Stimulated activated CD8-positive, alpha-beta memory T cell treated with anti-CD3 and anti-CD28 coated beads, Interleukin-7, amount 100 ng/mL, for 1 hour (primary cell): ENCODE measurements at places on chromosomes 16 and 17.
A peak's percentile ranks its signal among the peaks of the same experiment; 100 is the strongest.

GRCh38 chr17:58414596-58414997 is 2.7 kb downstream of the RNF43 start:
- DNase-seq: no peak

- no peak for DNase-seq
These were observed 75.8 kb upstream of the CBX4 start for GRCh38 chr17:79914813-79915740.

GRCh38 chr16:79595931-79596450 is 4.5 kb downstream of the MAF start:
- no peak for DNase-seq

GRCh38 chr17:78329263-78330059 is 30.4 kb downstream of the SOCS3 start:
- no peak for DNase-seq

- DNase-seq: no peak
These were observed 18.6 kb downstream of the AP2B1 start for GRCh38 chr17:35605678-35606077.

- no peak for DNase-seq
These were observed 7.3 kb downstream of the MILR1 start for GRCh38 chr17:64455993-64456885.

- no peak for DNase-seq
These were observed 18.2 kb downstream of the RAI1 start for GRCh38 chr17:17699491-17699890.

- DNase-seq: no peak
These were observed 2.8 kb upstream of the MMP15 start for GRCh38 chr16:58022601-58023371.

DNA sequence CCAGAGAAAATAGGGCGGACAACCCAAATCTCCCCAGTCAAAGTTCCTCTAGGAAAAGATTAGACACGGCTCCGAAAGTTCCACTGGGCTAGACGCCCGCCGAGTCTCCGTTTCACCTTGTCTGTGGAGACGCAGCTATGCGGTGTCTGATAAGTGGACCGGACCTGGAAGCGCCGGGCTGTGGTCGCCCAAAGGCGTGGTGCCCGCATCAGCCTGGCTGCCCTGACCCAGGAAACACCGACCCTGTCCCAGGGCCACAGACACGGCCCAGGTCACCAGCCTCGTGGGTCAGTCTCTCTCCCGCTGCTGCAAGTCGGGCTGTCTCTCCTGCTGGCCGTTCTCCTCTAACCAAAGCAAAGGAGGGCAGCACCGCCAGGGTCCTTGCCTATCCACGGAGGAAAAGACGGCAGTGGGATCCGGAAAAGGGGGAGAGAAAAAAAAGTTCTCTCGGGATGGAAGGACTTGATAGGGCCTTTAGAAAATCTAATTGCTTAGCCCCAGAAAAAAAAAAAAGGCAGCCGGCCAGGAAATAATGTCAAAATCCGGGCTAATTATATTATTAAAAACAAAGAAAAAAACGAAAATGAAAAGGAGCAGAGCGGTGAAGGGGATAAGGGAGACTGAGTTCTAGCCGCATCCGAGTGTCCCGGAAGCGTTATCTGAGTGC is 13.9 kb upstream of the FOXF1 start:
- no peak for DNase-seq

DNA sequence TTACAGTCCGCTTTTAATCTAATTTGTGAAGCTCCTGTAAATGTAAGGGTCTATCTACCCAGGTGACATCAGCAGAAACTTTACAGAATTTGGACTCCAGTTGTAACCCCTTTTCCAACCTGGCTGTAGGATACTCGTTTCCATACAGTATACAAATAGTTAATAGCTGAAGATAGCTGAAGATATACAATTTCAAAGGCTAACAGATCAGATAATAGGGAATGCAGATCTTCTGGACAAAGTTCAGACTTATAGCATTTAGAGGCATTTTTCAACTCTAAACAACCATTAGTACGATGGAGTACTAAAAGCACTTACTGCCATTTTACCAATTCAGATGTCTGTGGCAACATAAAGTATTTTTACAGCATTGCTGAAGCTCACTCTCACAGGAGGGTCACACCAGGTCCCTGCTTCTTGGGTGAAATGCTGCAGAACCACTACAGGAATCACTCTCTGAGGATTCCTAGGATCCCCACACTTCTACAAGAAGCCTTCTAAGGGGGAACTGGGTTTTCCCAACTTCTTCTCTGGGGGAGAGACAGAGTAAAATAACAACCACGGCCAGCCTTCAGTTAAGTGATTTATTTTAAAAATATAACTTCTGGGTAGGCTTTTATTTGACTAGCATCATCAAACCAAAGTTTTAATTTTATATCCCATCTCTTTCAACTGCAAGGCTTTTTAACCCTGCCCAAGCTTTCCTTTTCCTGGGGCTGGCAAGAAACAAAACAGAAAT is 2.9 kb downstream of the VEZF1 start:
- no peak for DNase-seq

- DNase-seq: no peak
These were observed 32.6 kb downstream of the ERN1 start for GRCh38 chr17:64097196-64097936.

- no peak for DNase-seq
These were observed 10.0 kb upstream of the ZNF23 start for GRCh38 chr16:71472051-71472450.

GRCh38 chr17:27760069-27760885 is 40.1 kb downstream of the NOS2 start:
- DNase-seq: peak; percentile 50

- no peak for DNase-seq
These were observed 41.1 kb upstream of the CLEC18B start for GRCh38 chr16:74462361-74462760.

DNA sequence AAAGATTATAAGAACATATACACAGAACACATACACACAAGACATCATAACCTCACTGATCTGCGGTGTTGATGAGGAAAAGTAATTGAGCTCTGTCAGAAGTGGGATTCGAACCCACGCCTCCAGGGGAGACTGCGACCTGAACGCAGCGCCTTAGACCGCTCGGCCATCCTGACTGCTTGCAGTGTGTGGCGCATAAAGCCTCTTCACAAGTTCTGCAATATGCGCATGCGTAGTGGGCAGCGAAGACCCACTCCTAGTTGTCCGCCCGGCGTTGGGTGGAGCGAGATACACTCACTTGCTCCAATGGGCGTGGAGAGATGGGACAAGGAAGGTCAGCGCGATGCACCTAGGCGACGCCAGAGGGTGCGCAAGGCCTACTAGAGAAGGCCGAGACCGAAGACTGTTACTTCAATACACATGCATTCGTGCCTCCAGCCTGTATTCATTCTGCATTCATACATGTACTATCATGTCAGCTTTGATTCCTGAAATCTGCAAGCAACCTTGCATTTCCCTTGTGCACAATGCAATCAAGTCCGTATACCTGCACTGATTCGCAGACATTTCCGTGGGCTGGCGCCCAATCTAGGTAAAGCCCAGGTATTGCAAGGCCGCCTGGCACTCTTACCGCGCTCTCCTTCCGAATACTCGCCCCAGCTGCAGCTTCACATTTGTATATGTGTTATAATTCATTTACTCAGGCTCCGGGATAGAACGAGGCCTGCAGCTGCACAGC is 16.1 kb upstream of the PLLP start:
- peak; percentile 99 for DNase-seq

DNA sequence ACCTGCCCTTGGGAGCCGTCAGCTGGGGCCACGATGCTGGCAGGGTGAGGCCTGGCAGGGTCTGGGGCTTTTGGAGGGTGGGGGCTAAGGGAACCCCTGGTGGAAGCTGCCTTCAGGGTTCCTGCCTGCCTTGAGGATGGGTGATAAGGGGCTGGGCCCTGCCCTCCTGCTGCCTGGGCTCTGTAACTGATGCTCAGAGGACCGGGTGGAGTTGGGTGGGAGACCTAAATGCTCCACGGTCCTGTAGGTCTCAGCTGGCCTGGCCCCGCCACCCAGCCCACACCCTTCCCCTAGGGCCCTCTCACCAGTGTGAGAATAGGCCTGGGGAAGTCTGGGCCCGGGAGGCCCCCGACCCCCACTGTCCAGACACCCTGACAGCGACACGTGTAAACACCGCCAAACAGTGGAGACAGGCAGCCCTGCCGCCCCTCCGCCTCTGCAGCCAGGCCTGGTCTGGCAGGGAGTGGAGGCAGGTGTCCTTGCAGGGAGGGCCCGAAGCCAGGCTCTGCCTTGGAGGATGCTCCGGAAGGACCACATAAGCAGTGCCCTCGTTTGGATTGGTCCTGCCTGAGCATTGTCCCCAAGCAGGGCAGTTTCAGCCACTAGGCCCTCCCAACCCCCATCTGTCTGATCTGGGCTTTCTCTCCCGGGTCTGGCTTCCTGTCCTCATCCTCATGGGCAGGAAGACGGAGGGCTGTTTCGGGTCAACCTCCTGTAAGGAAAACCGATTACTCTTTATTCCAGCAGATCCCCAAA is 6.5 kb upstream of the BAHCC1 start:
- DNase-seq: no peak

GRCh38 chr17:34624767-34625383 is 45.5 kb downstream of the TMEM132E start:
- DNase-seq: no peak

- DNase-seq: no peak
These were observed 14.5 kb upstream of the RNF222 start for GRCh38 chr17:8412089-8412488.

GRCh38 chr16:84689111-84689510 is 10.7 kb upstream of the USP10 start:
- DNase-seq: no peak

GRCh38 chr17:77456951-77457548 is 316.3 kb downstream of the SEC14L1 start:
- DNase-seq: no peak

DNA sequence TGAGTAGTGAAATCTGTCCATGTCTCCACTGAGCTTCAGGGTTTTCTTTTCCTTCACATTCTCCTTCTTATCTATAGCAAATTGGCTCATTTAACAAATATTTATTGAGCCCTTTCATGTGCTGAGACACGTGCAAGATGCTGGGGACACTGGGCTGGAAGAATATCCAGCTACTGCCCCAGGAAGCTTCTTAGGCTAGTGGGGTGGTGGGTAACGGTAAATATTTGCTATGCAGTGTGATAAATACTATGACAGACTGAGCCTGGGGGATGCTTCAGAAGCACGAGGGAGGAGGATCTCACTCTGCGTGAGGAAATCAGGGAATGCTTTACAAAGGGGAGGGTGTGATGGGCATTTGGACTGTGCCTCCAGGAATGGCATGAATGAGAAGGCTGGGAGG is 524.1 kb downstream of the GRIN2A start:
- no peak for DNase-seq

GRCh38 chr16:441447-441846 is 16.0 kb downstream of the RAB11FIP3 start:
- DNase-seq: no peak
